CD4-positive, alpha-beta T cell treated with Interleukin-12 subunit alpha and Interleukin-12 subunit beta, for 1 hour (primary cell): ENCODE measurements at places on chromosomes 5 and 9.

- DNase-seq, result no peak
These were observed 54.6 kb downstream of the SCAI start for GRCh38 chr9:125088752-125089151.

DNA sequence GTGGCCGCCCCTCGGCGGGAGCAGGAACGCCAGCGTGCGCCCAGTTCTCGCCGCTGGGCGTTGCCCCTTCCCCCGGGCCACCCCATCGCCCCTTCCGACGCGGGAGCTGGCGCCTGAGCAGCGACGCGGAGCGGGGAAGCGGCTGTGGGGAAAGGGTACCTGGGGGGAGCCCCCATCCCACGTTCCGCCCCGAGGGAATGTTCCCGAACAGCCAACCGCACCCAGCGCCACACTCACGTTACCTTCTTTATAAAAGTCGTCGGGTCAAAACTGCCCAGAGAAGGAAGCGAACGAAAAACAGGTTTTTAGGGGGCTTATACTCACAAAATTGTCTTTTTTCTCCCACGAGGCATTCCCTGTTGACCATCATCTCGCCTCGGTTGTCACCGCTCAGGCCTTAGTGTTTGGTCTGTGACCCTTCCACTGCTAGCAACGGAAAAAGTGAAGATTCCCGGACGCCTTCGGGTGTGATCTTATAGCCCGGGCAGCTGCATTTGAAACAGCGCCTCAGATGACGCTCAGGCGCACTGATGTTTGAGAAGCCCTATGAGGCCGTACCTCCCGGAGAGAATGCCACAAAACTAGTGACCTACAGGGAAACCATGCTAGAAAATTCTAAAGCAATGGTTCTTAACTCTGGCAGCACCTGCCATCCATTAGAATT lies 475 bp upstream of the GOLM1 start:
- DNase-seq, result peak; percentile 5

DNA sequence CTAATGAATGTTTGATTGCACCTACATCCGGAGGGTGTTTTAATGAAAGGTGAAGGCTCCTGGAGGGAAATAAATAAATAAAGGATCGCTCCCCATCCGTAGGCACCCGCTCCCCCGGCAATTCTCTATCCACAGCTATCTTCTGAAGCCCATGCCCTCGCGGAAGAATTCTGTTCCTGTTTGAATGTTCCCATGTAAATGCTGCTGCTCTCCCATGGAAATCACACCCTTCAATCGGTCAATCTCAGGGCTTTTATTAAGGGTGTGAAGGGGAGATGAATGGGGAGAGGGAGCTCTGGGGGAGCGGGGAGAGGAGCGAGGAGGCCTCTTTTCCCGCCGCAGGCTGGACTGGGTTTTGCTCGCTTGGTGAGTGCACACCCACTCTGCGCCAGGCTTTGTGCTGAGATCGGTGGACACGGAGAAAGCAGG lies 21.1 kb upstream of the ARAP3 start:
- no peak for DNase-seq

GRCh38 chr5:10031817-10032216 lies 217.9 kb downstream of the ATPSCKMT start:
- no peak for DNase-seq

GRCh38 chr9:6239048-6239461 lies 23.4 kb downstream of the IL33 start:
- DNase-seq, result no peak

- DNase-seq, result no peak
These were observed 434.5 kb upstream of the TRPC7 start for GRCh38 chr5:136799806-136800372.

DNA sequence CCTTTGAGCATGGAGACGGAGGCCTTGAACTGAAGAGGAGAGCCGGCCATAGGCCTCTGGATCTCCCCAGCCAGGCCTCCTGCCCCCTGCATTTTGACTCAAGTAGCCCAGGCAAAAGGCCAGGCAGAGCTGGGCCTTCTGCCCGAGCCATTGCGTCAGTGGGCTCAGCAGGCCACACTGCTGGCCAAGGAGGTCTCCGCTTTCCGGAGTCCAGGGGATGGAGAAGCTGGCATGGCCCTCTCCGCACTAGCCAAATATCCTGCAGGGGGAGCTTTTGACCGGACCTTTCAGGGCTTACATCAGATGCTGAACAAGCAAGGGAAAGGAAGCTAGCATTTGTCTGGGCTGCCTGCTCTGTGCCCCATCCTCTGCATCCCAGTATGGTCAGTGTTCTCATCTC lies 386.8 kb downstream of the TRIM36 start:
- no peak for DNase-seq
